ENCODE measurements at places on chromosomes 12 and 14.

- no peak for DNase-seq
Observed at GRCh38 chr14:37597538-37597913, 2.1 kb downstream of the TTC6 start.

DNA sequence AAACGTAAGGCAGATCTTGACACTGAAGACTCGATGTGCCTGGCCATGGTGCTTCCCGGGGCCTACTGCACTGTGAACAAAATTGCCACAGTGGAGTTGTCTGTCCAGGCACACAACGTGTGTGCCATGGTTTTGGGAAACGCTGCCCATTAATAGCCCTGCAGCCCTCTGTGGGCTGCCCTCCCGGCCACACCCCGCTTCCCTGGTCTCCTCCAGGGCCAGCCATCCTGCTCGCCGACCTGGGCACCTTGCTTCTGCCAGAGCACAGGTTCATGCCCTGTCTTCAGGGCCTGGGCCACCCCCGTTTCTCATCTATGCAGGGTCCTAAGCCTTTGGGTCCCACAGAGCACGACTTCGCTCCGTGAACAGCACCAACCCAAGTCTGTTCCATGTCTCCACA, 18.9 kb downstream of the MEG3 start:
- DNase-seq: no peak

- DNase-seq: peak; percentile 82
Observed at GRCh38 chr12:121811434-121812319, 7.9 kb downstream of the SETD1B start.

DNA sequence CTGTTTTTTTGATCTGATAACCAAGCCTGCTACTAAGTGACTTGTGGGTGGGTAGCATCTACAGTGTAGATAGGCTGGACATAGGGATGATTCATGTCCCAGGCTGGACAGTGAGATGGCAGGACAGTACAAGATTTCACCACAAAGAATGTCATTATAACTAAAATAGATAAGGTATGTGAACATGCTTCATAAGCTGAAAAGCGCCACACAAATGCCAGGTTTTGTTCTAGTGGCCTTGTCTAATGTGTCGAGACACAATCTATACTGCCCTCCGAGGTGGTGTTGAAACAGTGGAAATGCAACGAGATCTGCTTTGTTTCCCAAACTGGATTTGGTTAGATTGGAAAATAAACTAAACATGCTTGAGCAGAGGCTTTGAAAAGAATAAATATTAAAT, 4.4 kb downstream of the LGALS3 start:
- DNase-seq: no peak

DNA sequence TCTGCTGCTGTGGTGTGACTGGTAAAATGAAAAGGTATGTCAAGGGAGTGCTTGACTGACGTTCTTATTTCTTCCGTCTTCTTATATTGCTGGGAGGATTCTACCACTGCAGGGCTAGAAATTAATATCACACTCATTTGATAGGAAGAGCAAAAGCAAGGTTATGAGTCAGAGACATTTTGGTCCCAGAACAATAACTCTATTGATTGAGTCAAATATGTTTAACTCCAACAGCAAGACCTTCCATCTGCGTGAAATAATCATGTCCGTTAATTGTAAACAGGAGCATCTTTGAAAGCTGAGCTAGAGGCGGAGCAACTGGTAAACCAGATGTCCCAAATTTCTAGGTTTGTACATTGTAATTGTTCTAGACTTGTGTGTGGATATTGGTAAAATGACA, 1293.6 kb downstream of the AACS start:
- no peak for DNase-seq

DNA sequence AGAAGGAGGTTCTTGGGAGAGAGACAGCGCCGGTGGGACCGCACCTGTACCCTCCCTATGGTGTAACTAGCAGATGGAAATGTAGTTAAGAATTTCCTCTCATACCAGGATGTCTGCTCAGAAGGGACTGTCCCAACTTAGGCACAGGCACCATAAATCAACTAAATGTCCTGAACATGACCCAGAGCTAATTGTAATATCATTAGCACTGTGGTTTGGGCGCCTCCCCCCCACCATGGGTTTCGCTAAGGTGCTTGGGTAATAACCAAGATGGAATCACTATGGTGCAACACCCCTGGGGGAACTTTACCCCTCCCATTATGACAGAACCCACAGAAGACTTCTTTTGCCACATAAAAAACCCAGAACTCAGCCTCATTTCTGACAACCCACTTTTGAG, 15.9 kb downstream of the ZNF641 start:
- DNase-seq: no peak

DNA sequence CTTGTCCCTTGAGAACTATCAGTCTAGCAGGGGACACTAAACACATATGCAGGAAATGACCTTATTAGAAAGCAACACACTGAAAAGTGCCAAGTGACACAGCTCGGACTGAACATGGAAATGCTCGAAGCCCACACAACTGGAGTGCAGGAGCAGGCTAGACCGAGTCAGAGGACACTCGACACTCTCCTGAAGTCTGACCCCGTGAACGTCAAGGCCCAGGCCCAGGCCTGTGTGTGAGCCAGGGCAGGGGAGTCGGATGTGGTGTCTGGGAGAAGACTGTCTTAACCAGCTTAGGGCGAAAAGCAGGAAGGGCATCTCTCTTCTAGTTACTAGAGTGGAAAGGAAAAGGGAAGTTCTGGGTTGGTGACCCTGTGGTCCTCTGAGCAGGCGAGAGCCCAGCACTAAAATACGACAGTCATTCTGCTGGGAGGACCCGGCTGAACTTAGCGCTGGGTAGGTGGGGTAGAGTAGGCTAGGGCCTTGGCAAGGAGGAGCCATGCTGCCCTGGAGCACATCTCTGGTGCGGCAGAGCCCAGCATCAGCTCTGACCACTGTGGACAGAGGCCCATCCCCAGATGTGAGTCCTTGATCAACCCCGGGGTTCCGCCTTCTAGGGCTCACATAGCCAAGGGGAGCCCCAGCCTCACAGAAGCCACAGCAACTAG, 93.0 kb downstream of the NTF3 start:
- no peak for DNase-seq

- peak; percentile 14 for DNase-seq
Observed at GRCh38 chr12:53172352-53172751, 8.2 kb upstream of the ZNF740 start.

DNA sequence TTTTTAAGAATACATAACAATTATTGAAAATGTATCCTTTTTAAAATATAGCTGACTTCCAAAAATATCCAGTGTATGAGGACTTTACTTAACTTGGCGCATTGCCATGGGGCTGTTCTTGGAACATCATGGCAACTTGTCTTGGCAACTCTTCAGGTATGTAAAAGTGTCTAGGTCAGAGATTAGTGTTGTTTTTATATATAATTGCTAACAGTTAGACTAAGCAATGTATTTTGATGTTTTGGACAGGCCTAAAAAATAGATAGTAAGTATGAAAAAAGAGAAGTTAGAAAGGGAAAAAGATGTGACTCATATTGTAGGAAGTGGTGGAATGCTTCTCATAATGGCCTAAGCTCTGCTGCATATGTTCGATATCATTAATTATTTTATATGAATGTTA, 70.9 kb downstream of the MON2 start:
- no peak for DNase-seq

GRCh38 chr12:107337346-107338095, 244.2 kb upstream of the CRY1 start:
- DNase-seq: peak; percentile 49

- DNase-seq: no peak
Observed at GRCh38 chr12:16019136-16019535, 108.0 kb downstream of the DERA start.

DNA sequence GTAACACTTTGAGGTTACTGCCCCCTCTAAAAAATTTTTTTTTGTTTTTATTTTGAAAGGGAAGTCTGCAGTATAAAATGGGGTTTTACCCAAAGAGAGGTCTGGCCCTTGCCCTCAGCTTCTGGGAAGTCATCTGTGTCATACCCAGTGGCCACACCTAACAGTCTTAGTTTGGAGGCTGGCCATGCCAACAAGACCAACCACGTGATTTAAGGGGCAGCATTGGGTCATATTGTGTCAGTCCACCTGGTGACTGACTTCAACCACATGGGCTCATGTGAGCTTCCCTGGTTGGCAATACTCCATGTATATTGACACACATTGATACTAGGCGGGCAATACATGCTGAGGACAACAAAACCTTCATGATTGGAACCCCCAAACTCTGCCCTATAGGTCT, 173.9 kb downstream of the GXYLT1 start:
- no peak for DNase-seq

DNA sequence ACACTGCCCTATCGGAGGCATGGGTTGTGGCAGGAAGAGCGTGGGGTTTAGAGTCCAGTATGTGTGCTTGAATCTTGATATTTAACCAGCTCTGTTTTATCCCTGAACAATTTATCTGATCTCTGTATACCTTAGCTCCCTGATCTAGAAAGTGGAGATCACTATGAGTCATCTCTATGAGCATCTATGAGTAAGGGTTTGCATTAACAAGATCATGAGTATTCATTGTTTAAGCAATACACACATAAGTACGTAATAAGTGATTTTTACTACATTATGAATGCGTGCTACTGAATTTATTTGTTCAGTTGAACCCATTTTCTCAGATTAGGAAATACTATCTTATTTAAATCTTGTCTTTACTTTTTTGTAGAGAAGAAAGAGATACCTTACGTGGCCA, 49.4 kb downstream of the GPATCH2L start:
- no peak for DNase-seq

DNA sequence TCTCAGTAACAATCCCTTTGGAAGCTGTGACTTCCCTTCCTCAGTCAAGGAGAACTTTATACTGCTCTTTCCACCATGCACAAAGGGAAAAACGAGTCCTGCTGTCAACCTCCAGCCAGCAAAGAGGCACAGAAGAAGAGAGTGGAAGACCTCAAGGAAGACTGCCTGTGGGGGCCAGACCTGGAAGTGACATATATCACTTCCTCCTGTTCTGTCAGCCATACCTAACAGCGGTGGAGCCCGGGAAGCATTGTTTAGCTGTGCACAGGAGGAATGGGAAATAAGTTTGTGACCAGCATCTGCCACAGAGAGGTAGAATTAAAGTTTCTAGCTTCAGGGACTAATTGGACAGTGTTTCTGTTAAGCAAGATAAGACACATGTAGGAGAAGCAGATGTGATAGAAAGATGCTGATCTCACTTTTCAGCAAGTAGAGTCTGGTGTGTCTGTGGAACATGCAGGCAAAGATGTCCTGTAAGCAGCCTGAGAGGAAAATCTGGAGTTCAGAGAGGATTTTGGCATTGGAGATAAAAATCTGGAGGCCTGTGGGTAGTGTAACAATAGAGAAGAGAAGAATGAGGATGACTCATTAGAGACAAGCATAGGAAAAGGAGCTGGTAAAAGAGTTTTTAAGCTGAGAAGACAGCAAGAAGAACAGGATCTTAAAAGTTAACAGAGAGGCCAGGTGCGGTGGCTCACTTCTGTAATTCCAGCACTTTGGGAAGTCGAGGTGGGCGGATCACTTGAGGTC, 141.6 kb upstream of the CPSF6 start:
- no peak for DNase-seq

GRCh38 chr12:126582231-126582630, 1517.0 kb downstream of the AACS start:
- DNase-seq: no peak

GRCh38 chr14:93511001-93511400, 80.3 kb downstream of the UNC79 start:
- DNase-seq: no peak

DNA sequence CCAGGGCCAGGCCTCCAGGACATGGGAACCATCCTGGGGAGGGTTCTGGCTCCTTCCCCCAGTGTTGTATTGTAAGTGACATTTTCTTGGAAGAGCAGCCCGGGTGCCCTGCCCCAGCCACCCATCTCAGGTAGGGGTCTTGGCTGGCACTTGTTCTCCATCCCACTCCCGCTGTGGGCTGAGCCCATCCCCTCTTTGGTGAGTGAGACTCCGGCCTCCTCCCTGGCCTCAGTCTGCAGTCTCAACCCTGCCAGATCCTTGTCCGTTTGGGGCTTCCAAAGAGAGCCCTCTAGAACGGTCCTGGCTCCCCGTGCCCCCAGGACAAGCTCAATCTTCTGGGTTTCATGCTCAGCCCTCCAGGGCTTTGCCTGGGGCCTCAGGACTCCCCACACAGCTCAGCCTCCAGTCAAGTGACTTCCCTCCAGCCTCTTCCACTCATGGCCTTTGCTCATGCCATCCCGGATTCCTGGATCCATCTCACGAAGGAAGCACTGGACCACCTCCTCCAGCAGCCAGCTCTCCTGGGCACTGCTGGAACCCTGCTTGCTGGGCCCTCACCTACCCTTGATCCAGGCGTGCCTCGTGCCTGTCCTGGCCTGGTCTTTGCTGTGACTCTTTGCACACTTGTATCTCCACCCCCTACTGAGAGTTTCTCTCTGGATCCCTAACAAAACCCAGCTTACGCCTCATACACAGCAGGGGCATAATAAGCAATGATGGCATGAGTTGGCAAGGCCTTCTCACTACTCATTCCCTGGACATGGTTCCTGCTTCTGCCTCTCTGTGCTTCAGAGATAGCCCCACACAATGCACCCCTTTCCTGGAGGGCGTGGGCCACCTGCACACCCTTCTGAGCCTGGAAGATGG, 297.4 kb upstream of the RTL1 start:
- peak; percentile 9 for DNase-seq

- DNase-seq: no peak
Observed at GRCh38 chr12:95787274-95787818, 3.2 kb downstream of the NTN4 start.

GRCh38 chr12:128840862-128841468, 12.3 kb upstream of the GLT1D1 start:
- no peak for DNase-seq

- DNase-seq: no peak
Observed at GRCh38 chr12:88650715-88651114, 70.4 kb upstream of the KITLG start.

- no peak for DNase-seq
Observed at GRCh38 chr12:42282294-42282693, 43.6 kb downstream of the ZCRB1 start.

GRCh38 chr12:100375038-100375735, 18.3 kb downstream of the SLC17A8 start:
- no peak for DNase-seq

DNA sequence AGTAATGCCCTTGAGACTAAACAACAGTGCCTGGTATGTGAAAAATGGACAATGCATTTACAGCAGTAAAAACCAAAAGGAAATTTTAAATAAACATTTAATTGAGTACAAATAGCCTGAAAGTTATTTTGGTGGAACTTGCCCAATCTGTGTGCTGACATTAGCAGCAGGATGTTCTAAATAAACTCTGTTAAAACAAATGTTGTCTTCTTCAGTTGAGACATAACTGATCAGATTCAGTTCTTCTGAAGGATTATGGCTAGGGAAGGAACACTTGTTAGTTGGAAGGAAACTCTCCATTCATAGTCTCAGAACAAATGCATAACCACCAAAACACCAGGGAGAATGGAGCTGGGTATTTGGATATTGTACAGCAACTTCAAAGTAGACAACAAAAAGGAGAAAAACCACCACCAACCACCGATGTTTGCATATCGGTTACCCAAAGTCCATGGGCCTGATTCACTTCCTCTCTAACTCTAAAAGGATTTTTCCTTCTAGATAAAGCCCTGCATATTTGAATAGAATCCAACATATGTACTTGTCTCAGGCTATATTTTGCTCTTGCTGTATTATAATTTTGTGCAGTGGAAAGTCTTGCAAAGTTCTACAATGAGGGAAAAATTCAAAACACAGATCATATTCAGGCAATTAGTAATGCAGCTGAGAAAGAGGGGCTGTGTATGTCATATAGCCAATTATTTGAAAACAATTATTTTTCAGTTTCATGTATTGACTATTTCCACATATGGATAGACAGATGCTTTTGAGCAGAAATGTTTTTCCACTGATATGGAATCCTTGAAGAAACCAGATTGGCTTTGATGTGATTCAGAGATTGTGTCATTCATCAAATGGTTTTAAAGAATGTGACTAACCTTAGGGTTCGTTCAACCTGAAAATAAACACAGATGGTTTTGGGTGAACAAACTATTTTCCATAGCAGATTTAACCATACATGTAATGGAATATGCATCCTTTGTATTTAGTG, 152.2 kb upstream of the BMP4 start:
- DNase-seq: no peak
